ENCODE measurements at places on chromosomes 3 and 15.

DNA sequence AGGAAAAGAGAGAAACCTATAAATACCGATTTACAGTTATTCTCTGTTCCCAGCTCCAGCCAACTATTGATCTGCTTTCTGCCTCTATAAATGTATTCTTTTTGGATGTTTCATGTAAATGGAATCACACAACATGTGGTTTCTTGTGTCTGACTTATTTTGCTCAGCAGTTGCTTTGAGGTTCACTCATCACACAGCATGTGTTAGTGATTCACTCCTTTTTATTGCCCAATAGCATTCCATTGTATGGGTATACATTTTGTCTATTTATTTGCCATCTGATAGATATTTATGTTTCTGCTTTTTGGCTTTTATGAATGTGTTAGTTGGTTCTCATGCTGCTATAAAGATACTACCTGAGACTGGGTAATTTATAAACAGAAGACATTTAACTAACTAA, 23.6 kb downstream of the CCR1 start:
- no peak for DNase-seq

GRCh38 chr15:77945566-77945965, 131.9 kb downstream of the TBC1D2B start:
- no peak for DNase-seq

- no peak for DNase-seq
These were observed 28.4 kb downstream of the PML start for GRCh38 chr15:74022706-74023470.

DNA sequence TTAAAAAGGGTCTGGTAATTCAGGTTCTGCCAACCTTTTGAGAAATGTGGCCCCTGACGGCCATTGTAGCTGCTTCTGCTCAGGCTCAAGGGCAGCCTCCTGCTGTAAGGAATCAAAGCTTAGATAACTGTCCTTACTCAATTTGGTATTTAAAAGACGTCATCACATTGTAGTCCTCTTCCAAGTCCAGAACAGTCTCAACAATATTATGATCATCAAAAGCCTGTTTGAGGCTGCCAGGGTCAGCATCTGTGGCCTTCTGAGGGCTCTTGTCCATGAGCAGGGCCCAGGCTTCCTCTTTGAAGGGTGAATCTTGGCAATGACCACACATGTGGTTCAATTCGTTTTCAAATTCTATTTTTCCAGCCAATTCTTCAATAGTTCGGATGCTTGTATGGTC, 6.0 kb downstream of the C3orf62 start:
- DNase-seq: no peak

GRCh38 chr3:185939721-185940120, 1.9 kb upstream of the TRA2B start:
- no peak for DNase-seq

DNA sequence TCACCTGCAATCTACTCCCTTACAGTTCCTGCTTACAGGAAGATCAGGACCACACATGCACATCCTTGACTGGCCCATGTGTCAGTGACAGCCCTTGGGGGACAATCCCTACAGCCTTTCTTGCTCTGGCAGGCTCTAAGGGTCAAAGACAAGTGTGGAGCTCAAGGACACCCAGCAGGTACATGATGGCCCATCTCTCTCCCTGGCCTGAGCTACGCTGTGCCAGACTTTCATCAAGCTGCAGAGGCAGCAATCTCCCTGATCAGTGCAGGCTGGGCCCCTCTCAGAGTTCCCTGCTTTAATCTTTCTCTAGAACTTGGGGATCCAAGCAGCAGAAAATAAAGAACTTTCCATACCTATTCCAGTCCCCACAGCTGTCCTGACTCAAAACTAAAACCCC, 2.6 kb downstream of the SEMA7A start:
- DNase-seq: no peak
